Activated CD4-positive, alpha-beta T cell treated with anti-CD3 and anti-CD28 coated beads, Interleukin-2, Interleukin-6, amounts not matched to agents 100 ng/mL and 50 ng/mL, durations not matched to agents 16 hours and 8 hours (primary cell): ENCODE measurements at places on chromosomes 1 and 21.

DNA sequence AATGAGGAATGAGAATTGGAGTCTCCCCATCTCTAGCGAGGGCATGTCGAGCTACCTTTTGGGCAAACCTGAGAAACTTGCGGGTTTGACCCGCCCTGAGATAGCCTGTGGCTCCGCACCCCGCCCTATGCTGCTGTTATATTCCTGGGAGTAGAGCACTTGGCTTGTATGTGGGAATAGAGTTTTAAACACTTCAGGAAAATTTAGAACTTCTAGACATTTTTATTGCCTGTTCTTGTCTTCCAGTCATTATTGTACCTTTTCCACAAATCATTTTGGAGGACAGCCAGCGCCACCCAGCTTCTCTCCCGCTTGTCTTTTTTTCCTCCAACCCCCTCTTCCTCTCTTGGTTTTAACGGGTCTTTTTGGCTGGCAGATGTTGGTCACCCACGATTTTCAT, 738 bp downstream of the GNPAT start:
- DNase-seq: peak; percentile 7

GRCh38 chr1:24325587-24326449, 6.7 kb downstream of the GRHL3 start:
- no peak for DNase-seq

GRCh38 chr21:45982092-45982757, 655 bp downstream of the COL6A1 start:
- no peak for DNase-seq

DNA sequence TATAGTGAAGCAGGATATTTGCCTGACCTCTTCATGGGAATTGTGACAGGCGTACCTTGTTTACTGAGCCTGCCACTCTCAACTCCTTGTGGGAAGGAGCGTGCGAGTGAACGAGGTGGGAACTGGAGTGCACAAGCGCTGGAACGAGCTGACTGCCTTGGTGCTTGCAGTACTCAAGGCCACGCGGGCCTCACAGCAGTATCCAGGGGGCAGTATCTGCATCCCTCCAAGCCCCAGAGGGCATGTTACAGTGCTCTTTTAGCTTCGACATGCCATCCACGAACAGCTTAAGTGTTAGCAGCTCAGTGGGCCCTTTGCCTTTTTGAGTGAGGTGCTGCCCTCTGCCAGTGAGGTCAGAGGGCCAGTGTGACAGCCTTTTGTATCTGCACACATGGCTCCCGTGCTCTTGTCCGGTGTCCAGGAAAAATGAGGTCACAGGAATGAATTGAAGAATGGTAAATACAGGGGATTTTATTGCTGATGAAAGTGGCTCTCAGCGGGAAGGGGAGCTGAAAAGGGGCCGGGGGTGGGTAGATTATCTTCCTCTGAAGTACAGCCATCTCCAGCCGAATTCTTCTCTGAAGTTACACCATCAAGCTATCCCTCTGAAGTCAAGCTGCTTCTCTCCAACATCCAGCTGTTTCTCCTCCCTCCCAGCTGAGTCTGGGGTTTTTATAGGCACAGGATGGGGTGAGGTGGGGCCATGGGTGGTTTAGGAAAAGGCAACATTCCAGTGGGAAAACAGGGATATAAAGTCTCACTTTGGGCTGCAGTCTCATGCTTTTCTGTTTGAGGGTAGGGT, 69.3 kb downstream of the EPB41 start:
- no peak for DNase-seq

DNA sequence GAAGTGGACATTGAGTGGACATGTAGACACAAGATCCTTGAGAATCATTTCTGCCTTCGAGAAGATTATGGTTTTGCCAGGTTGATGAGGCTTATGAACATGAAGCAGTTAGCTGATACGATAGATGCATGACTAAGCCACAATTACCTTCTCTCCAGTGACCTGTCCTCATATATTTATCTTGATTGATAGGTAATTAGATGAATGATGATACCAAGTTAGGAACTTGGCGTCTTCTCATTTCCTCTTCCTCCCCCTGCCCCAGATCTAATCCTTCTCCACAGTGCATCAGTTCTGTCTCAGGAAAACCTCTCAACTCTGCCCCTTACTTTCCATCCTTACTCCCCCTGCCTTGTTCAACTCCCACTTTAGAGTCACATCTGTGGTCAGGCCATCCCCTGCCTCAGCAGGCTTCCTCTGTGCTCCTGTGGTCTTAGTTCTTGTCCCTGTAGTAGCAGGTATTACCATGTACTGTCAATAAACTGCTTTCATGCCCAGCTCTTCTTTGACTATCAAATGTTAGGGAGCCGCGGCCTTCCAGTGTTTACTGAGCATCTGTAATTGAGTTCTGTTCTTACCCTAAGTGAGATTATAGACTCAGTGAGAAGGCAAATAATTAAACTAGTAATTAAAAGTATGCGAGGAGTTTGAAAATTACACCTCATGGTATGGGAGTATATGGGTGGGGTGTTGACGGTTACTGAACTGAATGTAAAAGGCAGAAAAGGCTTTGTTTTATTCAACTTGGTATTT, 5.1 kb downstream of the ST6GALNAC3 start:
- no peak for DNase-seq

- DNase-seq: no peak
Observed at GRCh38 chr1:34478515-34479076, 276.3 kb upstream of the GJB5 start.

GRCh38 chr1:30685796-30686165, 37.6 kb downstream of the MATN1 start:
- no peak for DNase-seq

- peak; percentile 45 for DNase-seq
Observed at GRCh38 chr1:177948336-177948972, 21.4 kb downstream of the SEC16B start.

DNA sequence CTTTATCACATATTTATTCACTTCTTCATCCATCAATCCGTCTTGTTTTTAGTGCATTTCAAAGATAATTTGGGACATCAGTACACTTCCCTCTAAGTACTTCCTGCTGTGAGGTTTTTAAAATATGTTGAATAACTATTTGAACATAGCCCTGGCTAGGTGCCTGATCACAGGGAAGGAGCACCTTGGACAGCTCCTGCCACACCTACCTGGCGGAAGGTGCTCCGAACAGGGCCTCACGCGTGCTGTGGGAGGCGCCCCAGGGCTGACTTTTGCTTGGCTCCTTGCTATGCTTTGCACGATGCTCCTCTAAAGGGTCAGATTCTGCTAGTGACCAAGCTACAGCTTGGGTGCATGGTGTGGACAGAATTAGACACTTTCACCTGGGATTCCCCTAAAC, 4.9 kb upstream of the ATXN7L2 start:
- no peak for DNase-seq

DNA sequence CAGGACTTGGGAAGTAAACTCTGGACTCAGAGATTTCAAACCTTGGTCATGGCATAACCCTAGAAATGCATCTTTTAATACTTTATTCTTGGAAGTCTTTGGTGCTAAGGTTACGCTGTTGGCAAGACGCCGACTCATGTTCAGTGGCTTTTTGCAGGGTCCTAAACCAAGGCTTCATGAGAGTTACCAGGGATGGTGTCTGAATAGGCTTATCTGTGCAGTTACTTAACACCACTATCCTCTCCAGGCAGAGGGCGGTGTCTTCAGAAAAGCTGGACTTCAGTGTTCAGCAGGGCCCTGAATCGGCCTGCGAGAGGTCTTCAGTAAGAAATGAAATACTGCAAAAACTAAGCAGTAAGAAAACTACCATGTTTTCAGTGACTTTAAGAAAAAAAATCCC, 58.3 kb downstream of the SIM2 start:
- DNase-seq: no peak

DNA sequence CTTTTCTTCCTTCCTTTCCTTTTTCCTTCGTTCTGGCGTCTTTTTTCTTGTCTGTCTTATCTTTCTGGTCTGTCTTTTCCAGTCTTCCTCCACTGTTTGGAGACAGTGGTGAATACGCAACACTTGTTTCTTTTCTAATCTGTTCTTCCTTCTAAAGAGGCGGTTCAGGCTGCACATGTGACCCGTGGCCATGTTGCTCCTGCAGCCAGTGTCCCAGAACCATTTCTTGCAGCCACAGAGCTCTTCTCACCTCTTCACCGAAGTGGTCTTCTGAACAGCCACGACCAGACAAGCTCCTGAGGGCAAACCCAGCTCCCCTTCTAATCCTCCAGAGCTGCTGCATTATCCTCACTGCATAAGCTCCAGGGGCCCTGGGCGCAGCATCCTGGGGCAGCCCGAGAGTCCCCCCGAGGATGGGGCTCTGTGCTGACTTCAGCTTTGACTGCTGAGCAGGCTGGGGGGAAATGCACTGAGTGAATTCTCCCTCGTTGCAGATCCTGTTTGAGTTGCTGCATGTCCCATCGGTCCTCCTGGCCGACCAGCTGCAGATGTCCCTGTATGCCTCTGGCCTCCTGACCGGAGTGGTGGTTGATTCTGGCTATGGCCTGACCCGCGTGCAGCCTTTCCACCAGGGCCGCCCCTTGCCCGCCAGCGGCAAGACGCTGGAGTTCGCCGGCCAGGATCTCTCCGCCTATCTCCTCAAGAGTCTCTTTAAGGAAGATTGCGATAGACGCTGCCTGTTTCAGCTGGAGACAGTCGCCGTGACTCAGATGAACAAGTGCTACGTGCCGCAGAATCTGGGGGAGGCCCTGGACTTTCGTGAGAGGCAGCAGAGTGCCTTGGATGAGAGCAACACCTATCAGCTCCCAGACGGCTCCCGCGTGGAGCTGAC, 70.4 kb downstream of the ACTL8 start:
- no peak for DNase-seq

DNA sequence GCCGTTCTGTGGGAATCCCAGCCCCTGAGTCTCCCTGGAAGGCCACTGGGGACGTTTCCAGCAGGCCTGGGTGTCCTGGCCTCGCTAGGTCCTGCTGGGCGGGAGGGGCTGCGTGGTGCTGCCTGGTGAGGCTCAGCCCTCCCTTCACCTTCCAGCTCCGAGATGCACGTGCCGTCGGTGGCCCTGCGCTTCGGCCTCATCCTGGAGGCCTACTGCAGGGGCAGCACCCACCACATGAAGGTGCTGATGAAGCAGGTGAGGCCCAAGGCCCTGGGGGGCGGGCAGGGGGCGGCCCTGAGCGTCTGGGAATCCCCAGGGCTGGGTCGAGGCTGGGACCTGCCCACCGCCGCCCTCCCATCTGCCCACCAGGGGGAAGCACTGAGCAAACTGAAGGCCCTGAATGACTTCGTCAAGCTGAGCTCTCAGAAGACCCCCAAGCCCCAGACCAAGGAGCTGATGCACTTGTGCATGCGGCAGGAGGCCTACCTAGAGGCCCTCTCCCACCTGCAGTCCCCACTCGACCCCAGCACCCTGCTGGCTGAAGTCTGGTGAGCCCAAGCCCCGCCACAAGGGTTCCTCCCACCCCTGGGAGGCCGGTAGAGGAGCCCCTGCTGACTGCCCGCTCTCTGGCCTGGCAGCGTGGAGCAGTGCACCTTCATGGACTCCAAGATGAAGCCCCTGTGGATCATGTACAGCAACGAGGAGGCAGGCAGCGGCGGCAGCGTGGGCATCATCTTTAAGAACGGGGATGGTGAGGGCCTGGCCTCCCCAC, 70.3 kb downstream of the PIK3CD start:
- DNase-seq: peak; percentile 66

DNA sequence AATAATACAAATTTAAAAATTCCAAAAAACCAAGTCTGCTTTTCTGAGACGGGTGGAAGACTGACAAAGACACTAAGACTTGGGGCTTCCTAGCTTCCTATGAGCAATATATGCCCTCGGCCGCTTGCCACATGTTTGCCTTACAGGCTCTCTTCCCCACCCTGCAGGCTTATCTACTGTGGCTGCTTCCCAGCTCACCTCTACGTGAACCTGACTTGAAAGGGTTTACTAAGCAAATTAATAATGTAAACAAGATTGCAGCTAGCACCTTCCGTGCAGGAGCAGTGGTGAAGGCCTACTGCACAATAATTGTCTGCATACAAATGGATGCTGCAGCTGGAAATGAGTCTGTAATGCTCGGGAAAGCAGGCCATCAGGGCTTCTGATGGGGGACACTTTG, 152.9 kb upstream of the DAB1 start:
- DNase-seq: no peak

DNA sequence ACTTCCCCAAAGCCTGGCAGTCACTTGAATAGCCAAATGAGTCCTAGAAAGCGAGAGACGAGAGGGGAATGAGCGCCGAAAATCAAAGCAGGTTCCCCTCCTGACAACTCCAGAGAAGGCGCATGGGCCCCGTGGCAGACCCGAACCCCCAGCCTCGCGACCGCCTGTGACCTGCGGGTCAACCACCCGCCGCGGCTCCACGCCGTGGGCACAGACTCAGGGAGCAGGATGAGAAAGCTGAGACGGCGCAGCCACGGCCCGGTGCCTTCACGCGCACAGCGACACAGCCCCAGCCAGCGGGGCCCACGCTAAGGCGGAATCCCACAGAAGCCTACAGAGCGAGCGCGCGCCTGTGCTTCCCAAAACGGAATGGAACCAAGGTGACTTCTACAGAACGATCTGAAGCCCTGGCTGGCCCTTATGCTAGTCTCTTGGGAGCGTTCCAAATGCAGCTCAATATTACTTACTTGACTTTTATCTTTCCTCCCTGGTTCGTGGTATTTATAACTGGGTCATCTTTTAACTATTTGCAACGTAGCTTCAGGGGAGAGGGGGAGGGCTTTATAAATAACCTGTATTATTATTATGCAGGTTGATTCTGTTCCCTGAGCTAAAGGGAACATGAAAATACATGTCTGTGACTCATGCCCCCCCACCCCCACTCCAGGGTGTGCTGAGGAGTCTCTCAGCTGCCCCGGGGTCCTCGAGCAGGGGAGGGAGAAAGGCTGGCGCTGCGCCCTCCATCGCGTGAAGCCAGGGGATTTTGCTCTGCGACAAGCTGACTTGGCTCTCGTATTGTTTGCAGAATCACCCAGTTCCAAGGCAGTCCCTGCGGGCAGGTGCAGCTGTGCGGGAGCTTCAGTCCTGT, 1.7 kb downstream of the TSPEAR start:
- DNase-seq: no peak

GRCh38 chr1:109089242-109090015, 1.1 kb upstream of the TMEM167B start:
- peak; percentile 58 for DNase-seq
